ENCODE measurements at places on chromosomes 11 and 22.

GRCh38 chr22:36027579-36027934 lies 1.1 kb downstream of the RBFOX2 start:
- DNase-seq, result no peak

DNA sequence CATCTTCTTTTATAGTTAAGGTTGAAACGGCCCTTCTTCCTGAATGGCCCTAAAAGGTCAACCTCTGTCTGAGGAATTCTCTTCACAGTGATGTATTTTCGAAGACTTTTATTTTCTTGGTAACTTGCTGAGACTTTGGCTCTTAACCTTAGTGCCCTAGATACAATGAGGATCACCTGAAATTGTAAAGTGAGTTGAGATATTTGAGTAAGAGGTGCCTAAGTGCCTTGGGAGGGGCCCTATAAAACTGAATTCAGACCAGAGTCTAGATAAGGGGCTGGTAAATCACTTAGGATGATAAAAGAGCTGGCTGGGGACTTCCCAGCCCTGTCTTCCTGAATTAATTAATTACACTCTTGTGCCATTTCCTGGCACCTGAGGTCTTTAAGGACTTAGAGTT lies 505.6 kb upstream of the KIRREL3 start:
- no peak for DNase-seq

GRCh38 chr11:61917334-61918109 lies at the start of gene RAB3IL1:
Gene RAB3IL1 (minus strand): TSS chr11:61917566. CDS start chr11:61917367, 199 bp downstream.
- DNase-seq, result peak; percentile 71

- no peak for DNase-seq
These were observed 38.7 kb upstream of the LINC01488 start for GRCh38 chr11:69442807-69443137.

- DNase-seq, result no peak
These were observed 2.0 kb upstream of the OR52B4 start for GRCh38 chr11:4370166-4370565.

DNA sequence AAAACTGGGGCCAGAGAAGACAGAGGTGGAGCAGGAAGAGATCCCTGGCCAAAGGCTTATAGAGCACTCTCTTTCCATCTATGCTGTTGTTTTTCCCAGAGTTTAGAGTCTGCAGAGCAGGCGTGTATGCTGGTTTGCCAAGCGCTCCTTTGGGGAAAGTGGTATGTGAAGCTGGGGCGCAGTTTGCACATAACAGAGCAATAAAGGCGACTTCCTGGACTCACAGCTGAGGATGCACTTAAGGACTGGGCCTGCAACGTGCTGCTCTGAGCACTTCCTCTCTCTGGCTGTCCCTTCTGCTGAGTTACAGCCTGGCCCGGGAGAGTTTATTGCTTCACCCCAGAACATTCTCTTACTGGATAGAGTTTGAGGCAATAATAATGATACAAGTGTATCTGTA lies 41.7 kb downstream of the THAP12 start:
- no peak for DNase-seq

DNA sequence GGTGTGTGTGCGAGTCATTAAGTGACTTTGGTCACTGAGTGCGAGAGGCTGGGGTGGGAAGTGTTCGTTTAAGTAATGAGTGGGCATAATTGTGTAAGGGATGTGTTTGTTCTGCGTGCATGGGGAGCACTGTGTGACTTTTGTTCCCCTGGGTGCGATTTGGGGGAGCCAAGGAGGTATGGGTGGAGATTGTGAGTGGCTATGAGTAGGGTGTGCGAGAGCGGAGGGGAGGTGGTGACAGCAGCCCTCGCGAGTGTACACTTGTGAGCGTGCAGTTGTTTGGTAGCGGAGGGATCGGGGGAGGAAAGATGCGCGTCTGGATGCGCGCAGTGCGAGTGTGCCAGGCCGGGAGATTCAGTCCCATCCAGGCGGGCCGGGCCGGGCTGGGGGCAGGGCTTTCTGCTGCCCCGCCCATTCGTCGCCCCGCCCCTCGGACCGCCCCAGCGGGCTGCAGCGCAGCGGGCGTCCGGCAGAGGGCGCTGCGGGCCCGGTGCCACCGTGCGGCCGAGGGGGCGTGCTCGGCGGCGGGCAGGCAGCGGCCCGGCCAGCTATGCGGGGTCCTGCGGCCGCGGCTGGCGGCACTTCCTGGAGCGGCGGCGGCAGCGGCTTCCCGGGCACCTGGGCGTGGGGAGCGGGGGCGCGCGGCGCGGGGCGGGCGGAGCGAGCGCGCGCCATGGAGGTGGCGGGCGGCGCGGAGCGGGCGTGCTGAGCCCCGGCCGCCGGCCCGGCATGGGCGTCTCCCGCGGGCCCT lies at the start of gene DGKZ:
DGKZ (plus strand) TSS at position 578 of the 751 bp plus-strand sequence. CDS start 197 bp downstream, outside the sequence.
- peak; percentile 52 for DNase-seq

DNA sequence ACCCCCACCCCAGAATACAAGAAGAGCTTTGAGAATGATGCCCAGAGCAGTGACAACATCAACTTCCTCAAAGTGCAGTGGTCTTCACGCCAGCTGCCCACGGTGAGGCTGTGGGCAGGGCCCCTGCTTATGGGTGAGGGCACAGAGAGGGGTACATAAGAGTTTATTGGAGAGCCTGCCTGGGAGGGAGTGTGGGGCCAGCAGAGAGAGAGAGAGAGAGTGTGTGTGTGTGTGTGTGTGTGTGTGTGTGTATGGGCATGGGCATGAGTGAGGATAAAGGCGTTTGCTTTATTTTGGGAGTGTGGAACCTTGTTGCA lies 9.5 kb downstream of the PHOX2A start:
- DNase-seq, result no peak

DNA sequence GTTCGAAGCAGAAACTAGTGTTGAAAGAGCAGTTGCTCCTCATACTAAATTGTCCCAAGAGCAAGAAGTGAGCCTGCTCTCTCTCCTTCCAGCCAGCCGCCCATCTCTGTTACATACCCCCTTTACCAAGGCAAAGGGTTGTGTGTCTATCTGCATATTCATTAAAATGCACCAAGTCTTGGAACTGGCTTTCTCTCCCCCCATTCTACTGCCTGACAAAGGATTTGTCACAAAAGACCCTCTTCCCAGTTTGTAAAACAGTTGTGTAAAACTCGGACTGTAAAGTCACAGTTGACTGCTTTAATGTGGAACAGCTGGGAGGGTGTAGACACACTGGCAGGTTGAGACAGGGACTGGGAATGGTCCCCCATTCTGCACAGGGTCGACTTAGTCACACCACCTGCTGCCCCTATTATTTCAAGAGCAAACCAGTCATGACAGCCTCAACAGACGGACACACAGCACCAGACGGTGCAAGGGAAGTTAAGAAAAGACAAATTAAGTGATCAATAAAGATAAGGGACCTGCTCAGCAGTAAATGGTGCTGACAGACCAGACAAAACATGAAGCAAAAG lies 60.0 kb upstream of the HTATIP2 start:
- DNase-seq, result no peak

GRCh38 chr11:23961503-23962338 lies 535.1 kb upstream of the LUZP2 start:
- DNase-seq, result no peak

DNA sequence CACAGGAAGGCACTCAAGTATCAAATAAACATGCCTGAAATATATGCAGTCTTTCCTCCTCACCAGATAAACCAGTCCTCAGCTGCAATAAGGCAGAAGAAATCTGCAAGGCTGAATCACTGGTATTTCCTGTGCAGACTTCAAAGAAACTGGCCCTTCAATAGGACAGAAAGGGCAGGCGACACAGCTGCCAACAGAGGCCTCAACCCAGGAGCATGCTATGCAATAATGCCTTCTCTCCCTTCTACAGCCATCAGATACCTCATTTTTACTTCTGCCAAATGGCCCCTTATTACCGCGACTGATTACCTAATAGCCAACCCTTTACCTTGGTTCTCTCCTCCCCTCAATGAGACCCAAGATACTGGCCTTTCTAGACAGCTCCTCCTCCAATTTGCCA lies 8.0 kb downstream of the NUMA1 start:
- DNase-seq, result no peak

GRCh38 chr11:15119826-15120225 lies 5.1 kb downstream of the INSC start:
- no peak for DNase-seq

All from hypothalamus (tissue), 51 donors.